Left renal pelvis (tissue), 4 donors: ENCODE measurements at places on chromosomes 2 and 18.

DNA sequence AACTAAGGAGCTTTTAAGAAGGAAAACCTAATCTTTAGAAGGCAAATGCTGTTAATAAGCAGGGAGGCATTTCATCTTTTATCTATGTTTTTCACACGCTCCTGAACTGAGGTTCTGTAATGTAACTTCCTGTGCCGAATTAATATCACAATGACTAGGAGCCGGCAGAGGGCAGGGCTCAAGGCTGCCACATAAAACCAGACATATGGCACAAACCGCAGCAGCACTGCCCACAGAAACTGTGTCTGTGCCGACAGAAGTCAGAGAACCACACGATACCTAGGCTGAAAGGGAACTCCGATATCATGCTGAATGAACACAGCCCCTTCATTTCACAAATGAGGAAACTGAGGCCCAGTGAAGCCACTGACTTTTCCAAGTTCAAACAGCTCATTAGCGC, 112.1 kb downstream of the EIPR1 start:
- DNase-seq: no peak

GRCh38 chr2:25491003-25491696, 149.4 kb upstream of the DNMT3A start:
- DNase-seq: no peak

DNA sequence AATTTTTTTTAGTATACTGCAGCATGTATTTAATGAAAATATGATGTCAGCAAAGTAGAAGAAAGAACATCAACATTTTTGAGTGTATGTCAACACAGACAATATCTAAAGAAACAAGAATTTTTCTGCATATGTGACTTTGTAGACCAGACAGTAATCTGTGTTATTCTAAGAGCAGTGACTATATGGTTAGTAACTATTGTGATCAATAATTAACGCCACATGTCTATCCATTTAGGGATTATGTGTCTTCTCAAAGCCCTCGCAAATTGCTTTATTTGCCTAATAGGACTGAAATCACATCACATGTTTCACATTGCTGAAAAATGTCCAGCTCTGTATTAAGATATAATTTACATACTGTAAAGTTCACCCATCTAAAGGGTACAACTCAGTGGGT, 107.8 kb downstream of the GFPT1 start:
- no peak for DNase-seq

DNA sequence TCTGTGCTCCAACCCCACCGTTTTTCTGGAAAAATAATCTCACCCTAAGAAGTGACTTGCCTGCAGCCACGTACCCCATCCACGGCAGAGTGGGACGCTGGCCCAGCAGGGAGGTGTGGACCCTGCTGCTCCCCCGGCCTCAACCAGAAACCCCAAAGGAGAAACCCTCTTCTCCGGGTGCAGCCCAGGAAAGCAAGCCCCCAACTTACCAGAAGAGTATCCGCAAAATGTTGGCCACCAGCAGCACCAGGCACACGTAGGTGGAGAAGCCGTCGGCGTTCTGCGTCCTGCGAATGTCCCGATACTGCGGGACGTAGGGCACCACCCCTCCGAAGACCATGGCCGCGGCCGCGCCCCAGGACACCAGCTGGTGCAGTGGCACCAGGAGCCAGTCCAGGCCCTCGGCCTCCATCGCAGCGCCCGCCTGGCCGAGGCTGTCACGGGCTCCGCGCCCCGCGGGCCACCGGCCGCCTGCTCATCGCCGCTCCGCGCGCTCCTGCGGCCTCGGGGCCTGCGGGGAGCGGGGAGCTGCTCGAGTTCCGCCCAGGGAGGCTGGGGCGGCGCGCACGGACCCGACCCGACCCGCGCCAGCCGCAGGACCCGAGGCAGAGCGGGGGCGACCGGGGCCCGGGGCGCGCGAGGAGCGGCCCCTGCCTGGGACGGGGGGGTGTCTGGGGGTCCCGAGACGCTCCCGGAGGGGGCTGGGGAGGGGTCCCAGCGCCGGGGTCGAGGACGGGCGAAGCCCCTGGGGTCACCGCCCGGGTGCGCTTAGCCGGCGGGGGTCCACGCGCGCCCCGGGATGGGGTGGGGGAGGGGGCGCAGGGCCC, 725 bp downstream of the SLC66A2 start:
- no peak for DNase-seq

GRCh38 chr2:168210216-168210894, 37.0 kb downstream of the STK39 start:
- no peak for DNase-seq
